ENCODE measurements at places on chromosomes 5 and 9.

GRCh38 chr9:100472788-100473275 is at the start of gene TMEFF1:
TMEFF1 (plus strand) TSS chr9:100473149; CDS start chr9:100473545, 396 bp downstream.
- peak; percentile 43 for DNase-seq

DNA sequence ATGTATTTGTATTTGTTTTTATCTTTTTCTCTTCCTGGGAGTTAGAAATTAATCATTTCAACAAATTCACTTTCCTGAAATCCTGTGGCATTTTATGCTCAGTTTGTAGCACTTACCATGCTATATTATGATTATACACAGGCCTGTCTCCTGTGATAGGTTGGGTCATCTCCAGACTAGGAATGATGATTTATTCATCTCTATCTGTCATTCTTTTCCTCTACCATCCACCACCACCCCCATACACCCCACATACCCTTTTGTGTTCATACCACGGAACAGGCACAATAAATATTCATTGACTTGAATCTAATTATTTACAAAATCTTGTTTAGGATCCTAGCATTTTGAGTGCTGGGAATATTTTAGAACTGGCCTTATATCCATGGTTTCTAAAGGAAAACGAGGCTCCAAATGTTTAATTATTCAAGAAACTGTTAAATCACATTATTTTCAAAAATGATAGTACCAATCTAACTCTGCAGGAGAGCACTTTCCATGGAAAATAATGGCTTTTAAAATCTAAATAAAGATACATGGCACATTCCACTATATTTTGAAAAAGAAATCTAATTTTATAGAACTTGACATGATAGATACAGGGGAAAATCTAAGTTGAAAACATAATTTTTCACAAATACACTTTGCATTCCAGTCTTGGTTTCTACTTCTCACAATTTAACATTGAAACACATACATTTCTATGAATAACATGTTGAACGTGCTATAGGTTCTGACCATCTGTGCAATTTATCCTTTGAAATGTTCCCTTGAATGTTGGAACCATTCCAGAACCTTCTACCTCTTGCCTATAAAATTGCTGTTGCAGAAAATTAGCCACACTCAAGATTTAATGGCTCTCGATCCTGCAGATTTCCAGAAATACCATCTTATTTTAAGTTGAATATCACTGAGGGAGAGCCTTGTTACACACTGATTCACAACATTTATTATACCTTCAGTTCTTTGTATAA is 89.3 kb downstream of the STARD4 start:
- peak; percentile 69 for DNase-seq

DNA sequence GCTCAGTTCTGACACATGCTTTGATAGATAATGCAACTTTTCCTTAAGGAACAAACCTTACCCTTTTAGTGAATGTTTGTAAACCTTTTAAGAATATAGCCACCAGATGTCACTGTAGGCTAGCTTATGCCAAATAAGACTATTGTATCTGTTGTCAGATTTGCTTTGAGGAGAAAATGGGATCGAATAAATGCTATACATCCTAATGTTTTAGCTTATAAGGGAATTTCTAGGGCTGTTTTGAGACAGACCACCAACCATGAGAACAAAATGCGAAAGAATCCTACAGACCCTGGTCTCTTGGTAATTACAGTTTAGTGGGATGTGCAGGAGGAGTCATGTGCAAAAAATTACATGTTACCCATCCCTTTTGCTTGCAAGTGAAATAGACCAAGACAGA is 127.6 kb upstream of the NMUR2 start:
- peak; percentile 47 for DNase-seq

DNA sequence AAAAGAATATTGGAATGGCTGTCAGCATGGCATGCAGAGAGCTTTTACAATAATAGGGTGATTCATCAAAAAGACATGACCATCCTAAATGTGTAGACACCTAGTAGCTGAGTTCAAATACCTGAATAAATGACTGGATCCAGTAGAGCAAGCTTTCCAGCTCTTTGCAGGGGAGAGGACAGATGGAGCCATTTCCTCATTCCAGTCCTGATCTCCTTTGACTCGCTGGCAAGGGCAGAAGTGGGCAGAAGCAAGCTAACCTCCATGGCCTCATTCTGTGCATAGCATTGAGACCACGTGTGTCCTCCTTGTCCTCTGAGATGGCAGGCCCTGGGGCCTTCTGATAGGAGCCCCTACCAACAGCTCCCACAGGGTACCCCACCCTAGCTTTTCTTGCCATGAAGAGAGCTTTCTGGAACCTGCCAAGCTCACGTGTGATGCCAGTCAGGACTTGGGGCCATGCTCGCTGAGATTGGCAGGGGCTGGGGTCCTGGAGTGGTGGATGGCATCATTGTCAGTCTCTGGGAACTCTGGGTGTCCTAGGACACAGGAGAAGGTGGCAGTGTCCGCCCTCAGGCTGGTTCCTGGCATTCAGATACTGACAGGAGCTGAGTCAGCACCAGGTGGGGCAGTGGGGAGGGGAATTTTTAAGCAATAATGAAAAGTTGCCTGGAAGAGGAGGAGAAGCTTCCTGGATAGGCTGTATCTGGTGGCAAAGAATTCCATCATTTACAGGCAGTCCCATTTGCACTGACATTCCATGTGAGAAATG is 33.6 kb downstream of the WWC1 start:
- no peak for DNase-seq

- no peak for DNase-seq
Observed at GRCh38 chr9:110095161-110095595, 112.8 kb downstream of the C9orf152 start.

DNA sequence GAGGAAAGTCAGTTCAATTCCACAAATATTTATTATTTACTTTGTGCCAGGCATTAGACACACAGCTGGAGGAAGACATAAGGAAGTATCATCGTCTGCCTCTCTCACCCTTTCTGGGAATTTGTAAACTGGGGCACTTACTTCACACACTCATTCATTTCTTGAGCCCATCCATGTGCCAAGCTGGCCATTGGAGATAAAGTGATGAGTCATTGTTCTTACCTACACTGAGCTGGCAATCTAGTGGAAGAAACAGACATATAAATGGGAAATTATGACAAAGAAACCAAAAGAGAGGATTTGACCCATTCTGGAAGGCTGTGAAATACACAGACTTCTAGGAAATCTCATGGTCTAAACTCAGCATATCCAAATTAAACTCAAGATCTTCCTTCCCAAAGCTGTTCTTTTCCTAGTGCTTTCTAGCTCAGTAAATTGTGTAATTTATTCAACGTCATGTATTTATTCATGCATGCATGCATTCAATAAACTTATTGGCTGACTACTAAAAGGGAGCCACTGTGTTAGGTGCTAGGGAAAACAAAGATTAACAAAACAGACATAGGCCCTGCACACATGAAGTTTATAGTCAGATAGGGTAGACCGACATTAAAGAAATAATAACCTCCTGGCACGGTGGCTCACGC is 65.3 kb downstream of the SH3RF2 start:
- no peak for DNase-seq

DNA sequence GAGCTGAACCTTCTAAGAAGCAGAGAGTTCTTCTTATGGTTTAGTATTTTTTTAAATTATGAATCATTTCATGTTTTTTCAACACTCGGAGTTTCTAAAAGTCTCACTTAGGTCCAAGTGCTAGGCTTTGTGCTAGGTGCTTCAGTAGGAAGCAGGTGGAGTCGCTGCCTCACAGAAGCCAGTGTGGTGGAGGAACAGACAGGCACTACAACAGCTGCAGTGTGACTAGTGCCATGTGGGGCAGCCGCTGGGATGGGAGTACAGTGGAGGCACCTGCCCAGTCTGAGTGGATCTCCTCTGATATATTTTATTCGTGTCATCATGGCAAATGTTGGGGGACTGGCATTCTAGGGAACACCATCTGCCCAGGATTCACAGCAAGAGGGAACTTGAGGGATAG is 15.3 kb downstream of the PCDHGC5 start:
- DNase-seq: no peak

- DNase-seq: no peak
Observed at GRCh38 chr9:124559871-124560270, 52.7 kb upstream of the NR5A1 start.

- peak; percentile 42 for DNase-seq
Observed at GRCh38 chr9:108933231-108933717, 650 bp downstream of the ELP1 start.

DNA sequence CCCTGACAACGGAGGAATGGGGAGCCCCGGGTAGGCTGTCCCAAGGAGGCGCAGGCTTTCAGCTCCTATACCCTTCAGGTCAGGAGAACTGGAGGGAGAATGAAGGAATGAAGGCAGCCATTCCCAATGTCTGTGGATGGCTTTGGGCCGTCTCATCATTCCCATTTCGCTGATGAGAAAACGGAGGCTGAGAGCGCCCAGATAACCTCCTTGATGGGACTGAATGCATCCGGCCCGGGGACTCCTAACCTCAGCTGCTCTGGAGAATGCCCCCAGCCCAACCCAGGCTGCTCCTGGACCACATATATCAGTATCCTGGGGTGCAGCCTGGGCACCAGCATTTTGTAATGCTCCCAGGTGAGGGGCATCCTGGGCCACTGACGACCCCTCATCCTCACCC is 52.6 kb upstream of the RNU6ATAC start:
- no peak for DNase-seq

GRCh38 chr5:32223972-32224609 is 50.0 kb upstream of the GOLPH3 start:
- DNase-seq: no peak

- DNase-seq: no peak
Observed at GRCh38 chr5:150270541-150271295, 18.9 kb downstream of the CAMK2A start.

DNA sequence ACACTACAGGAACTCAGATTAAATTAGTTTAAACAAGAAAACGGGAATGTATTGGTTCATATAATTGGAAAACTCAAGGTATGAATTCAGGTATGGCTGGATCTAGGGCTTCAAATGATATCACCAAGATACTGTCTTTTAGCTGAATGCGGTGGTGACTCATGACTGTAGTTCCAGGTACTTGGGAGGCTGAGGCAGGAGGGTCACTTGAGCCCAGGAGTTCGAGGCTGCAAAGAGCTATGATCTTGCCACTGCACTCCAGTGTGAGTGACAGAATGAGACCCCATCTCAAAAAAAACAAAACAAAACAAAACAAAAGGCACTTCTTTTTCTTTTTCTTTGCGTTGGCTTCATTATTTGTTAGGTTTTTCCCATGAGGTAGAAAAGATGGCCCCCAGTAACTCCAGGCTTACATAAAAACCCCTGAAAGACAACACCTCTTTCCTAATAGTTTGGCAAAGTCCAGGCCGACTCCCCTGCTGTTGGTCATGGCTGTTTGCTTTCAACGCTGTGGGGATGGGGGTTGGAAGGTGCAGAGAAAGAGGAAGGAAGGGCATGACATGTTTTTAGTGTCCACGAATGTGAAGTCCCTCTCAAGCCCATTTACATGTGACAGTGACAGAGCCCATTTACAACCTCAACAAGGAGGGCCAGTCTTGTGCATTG is 39.8 kb upstream of the CRB2 start:
- DNase-seq: no peak

DNA sequence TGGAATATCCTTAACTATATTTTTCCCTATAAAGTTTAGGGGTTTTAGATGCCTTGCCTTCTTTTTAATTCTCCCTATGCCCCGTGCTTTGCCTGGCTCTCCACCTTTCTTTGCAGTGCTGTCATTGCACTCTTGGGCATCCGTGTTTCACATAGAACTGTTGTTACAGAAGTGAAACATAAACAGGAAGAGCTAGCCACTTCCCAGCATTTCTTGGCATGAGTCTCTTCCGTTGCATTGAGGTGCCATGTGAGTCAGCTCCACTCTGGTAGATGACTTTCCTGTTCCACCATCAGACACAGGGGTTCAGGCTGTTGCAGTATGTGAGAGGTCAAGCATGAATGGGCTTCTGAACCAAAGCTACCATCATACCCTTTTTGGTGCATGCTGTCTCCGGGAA is 73.4 kb downstream of the ANGPTL2 start:
- no peak for DNase-seq

DNA sequence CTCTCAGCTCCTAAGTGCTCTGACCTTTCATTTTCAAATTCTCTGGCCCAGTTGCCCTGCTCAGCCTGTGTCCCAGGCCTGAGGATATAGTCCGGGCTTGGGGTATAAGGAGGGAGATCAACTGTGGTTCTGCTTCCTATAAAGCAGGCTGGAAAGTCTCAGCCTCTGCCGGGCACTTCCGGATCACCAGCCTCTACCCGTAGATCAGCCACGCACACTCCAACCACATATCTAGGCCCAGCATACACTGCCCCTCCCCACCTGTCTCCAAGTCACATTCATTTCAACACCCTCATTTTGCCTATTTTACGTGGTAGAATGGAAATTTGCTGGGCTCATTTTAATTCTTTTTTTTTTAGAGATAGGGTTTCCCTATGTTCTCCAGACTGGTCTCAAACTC is 3.1 kb downstream of the ZER1 start:
- DNase-seq: no peak

GRCh38 chr5:128380337-128380736 is 157.7 kb downstream of the FBN2 start:
- no peak for DNase-seq

- DNase-seq: no peak
Observed at GRCh38 chr5:9877488-9877887, 247.3 kb upstream of the TAS2R1 start.

DNA sequence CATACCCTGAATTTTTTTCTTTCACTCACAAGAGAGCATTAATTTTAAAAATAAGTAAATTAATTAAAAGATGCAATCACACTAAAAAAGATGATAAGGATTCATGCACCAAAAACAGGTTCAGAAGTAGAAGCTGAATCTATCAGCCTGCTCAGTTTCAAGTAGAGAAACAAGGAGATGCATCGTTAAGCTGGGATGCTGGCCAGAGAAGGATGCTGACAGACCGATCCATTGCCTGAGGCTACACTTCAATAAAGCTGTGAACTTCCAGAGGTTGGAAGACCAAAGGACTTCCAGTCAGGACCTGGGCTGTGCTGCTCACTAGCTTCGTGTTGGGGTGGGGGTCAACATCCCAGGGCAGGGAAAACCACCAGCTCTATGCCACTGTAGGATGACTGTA is 457.7 kb downstream of the EFNA5 start:
- no peak for DNase-seq

DNA sequence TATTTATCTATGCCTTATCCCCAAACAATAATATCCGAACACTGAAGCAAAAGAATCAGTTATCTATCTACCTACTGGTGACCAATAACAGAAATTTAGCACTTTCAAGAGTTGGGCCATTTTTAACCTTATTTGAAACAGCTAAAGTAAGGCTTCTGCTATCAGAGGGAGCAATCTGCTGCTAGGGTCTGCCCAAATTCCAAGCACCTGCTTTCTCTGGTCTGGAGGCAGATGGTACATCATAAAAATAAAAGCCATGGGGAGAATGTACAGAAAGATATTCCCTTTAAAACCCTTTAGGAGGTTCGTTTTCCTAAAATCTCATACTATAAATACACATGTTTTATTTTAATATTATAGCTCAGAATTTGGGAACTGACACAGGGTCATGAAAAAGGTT is 37.7 kb upstream of the ARSB start:
- no peak for DNase-seq

DNA sequence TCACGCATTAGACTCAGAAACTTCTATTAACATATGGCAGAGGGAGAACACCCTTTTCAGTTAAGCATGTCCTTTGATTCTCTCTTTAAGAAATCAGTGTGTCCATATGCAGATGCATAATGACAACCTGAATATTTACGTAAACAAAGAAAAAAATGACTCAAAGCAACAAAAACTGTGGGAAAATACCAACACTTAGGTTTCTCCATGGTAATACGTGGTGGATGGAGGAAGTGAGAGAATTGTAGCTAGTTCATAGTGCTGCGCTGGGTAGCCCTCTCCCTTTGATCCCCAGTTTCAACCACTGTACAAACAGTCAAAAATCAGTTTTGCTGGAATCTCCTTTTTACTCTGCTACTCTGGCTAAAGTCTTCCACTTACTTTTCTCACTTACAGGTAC is 2.0 kb upstream of the MAP3K1 start:
- DNase-seq: no peak

GRCh38 chr5:123874600-123875201 is 362.7 kb downstream of the CSNK1G3 start:
- DNase-seq: no peak
